Esophagus squamous epithelium (tissue), 5 donors: ENCODE measurements at places on chromosomes 13 and 19. TPM values are rescaled to one million over a fixed set of nuclear protein-coding genes. Genes with fewer than 3 reads are reported as not detected.
A peak's percentile ranks its signal among the peaks of the same experiment; 100 is the strongest.

Gene S1PR4
- total RNA-seq = 4.2 TPM

Gene KIR3DL2
- total RNA-seq = not detected

Gene MBD3L3
- total RNA-seq = not detected

Gene ZNF559
- total RNA-seq = 9.7 TPM

Gene N4BP2L1
- total RNA-seq = 17.0 TPM

Gene GSX1
- total RNA-seq = not detected

Gene IQCN
- 0.53 TPM for total RNA-seq

Gene SUGT1
- total RNA-seq = 28.0 TPM

Gene SYDE1
- 10.3 TPM for total RNA-seq

Gene PRRG2
- 7.7 TPM for total RNA-seq

Gene TGFBR3L
- not detected for total RNA-seq

DNA sequence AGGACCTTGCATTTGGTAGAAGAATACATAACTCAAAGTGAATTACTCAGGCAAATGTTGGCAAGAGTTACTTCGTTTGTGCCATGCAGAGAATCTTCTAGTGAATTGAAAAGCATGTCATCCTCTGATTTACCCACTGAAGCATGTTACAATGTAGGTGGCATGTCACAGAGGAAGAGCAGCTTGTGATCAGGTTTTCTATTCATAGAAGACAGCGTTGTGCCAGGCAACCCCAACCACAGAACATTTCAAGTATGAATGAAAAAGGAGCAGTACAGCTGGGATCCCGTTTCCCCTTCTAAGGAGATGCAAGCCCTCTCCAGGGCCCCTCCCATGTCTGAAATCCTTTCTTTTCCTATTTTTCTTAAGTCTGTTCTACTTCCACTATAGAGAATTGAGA is 6.0 kb upstream of the KATNAL1 start:
- no peak overlapping the region for H3K27ac ChIP-seq
- no peaks in the 10 kb centered on the region for H3K36me3 ChIP-seq
- H3K4me3 ChIP-seq = no peak overlapping the region
- no peak for DNase-seq
- peaks cover 32% of the 10 kb centered on the region for H3K4me1 ChIP-seq

DNA sequence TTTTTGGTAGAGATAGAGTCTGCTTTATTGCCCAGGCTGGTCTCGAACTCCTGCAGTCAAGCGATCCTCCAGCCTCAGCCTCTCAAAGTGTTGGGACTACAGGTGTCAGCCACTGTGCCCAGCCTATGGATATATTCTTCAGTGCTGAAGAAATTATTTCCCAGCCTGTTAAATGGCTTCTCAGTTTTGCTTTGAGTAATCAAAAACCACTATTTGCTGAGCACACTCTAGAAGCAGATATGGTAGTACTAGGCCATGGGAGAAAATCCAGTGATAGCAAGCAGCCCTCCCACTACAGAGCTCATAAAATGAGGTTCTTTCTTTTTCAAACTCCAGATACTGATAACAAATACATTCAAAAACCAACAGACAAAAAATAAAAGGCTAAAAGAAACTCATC is 80.6 kb upstream of the CLDN10 start:
- DNase-seq = no peak
- no peak overlapping the region for H3K27ac ChIP-seq
- H3K36me3 ChIP-seq = no peaks in the 10 kb centered on the region
- H3K27me3 ChIP-seq = no peaks in the 10 kb centered on the region
- no peaks in the 10 kb centered on the region for H3K4me1 ChIP-seq

DNA sequence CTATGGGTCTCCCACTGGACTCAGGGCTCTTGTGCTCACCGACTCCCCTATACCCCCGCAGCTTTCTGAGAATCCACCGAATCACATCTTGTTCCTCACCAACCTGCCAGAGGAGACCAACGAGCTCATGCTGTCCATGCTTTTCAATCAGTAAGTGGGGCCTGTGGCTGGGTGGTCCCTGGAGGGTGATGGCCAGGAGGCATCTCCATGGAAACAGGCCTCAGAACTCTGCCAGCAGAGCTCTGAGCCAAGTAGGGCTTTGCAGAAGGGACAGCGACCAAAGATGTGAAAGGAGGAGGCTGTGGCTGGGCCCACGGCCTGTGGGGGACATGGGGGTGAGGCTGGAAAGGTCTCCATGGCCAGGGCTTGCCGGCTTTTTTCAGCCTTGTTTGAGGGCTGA is 11.8 kb upstream of the MIA start:
- no peaks in the 10 kb centered on the region for H3K4me1 ChIP-seq
- H3K36me3 ChIP-seq = peaks cover 87% of the 10 kb centered on the region
- no peaks in the 10 kb centered on the region for H3K27me3 ChIP-seq
- no peak for DNase-seq
- H3K27ac ChIP-seq = no peak overlapping the region
- no peak overlapping the region for H3K4me3 ChIP-seq

- no peaks in the 10 kb centered on the region for H3K36me3 ChIP-seq
- H3K27ac ChIP-seq = no peak overlapping the region
Observed at GRCh38 chr13:113544896-113545295, 39.7 kb upstream of the TFDP1 start.

DNA sequence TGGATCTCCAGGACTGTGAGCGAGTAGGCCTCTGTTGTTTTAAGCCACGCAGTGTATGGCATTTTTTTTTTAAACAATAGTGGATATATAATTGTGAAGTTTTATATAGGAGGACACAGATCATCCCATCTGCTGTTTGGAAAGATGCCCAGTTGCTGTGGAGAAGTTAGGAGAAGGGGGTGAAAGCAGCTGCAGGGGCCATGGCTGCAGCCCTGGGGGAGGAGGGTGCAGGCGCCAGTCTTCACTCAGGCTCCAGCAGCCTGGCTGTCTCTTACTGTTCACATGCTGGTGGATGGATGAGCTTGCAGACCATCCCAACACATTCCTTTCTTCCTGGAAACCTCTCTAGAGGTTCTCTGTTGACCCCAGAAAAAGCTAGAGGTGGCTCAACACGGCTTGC is 242.3 kb downstream of the TEX29 start:
- no peaks in the 10 kb centered on the region for H3K27me3 ChIP-seq
- no peak for DNase-seq
- no peaks in the 10 kb centered on the region for H3K4me1 ChIP-seq
- no peak overlapping the region for H3K27ac ChIP-seq
- no peak overlapping the region for H3K4me3 ChIP-seq

GRCh38 chr19:12055784-12056183 is 3.0 kb upstream of the ZNF878 start:
- no peak overlapping the region for H3K27ac ChIP-seq
- H3K27me3 ChIP-seq = no peaks in the 10 kb centered on the region
- DNase-seq = no peak

GRCh38 chr19:41627966-41628675 is 1.2 kb upstream of the CEACAM4 start:
- H3K4me1 ChIP-seq = no peaks in the 10 kb centered on the region
- no peaks in the 10 kb centered on the region for H3K36me3 ChIP-seq
- H3K27me3 ChIP-seq = no peaks in the 10 kb centered on the region
- H3K4me3 ChIP-seq = no peak overlapping the region

DNA sequence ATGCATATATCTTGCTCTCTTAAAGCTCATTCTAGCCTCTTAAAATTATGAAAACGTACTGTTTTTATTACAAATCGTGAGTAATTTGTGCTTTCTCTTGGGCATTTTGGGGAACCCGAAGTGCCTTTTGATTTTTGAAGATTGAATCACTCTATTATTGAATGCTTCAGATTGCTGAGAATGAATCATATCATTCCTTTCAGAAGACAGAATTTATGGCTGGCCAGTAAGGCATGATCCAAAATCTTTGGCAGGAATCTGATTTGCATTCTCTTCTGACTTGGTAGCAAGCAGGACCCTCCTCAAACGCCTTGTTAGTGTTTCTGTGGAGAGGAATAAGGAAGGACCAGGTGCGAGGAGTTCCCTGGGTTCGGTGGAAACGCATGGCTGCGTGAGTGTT is 49.5 kb downstream of the STARD13 start:
- no peak for DNase-seq
- H3K4me3 ChIP-seq = no peak overlapping the region
- peak overlapping the region; percentile 65 for H3K27ac ChIP-seq
- H3K27me3 ChIP-seq = no peaks in the 10 kb centered on the region

DNA sequence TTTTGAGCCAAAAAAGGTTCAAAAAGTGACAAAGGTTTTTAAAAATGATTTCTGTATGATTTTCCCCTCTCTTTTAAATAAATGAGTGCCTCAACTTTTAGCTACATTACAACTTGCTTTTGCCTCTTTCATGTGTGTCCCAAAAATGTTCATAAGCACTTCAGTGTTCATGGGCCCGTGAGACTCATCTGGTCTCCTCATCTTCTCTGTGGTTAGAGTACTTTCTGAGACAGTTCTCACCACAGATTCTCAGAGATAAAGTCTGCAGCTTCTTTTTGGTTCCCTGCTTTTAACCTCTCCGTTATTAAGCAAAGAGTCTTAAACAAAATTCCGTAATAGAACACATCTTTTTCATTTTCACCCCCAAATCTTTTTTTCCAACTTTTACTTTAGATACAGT is 156.9 kb downstream of the DLEU7 start:
- H3K36me3 ChIP-seq = no peaks in the 10 kb centered on the region
- DNase-seq = no peak
- H3K4me3 ChIP-seq = no peak overlapping the region
- peak overlapping the region; percentile 31 for H3K27ac ChIP-seq
- H3K27me3 ChIP-seq = no peaks in the 10 kb centered on the region

DNA sequence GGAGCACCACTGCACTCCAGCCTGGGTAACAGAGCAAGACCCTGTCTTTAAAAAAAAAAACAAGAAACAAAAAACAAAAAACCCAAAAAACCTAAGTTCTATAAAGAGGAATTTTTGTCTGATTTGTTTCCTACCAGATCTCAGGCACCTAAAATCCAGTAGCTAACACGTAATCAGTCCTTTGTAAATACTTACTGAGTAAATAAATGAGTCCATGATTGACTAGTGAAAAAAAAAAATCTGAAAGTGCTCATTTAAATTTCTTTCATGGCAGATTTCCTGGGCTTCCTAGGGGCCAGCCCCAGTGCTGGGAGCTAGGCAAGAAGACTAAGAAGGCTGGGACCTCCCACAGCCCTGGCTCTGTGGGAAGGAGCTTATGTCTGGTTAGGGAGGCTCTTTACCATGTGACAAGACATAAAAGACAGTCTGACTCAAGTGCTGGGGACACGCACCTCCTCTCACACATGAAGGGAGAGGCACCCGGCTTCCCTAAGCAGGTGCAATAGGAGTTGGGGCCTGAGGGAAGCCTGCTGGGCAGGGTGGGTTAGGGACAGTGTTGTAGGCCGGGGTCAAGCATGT is 22.5 kb downstream of the LIG1 start:
- H3K4me1 ChIP-seq = no peaks in the 10 kb centered on the region
- H3K4me3 ChIP-seq = no peak overlapping the region
- no peaks in the 10 kb centered on the region for H3K36me3 ChIP-seq

DNA sequence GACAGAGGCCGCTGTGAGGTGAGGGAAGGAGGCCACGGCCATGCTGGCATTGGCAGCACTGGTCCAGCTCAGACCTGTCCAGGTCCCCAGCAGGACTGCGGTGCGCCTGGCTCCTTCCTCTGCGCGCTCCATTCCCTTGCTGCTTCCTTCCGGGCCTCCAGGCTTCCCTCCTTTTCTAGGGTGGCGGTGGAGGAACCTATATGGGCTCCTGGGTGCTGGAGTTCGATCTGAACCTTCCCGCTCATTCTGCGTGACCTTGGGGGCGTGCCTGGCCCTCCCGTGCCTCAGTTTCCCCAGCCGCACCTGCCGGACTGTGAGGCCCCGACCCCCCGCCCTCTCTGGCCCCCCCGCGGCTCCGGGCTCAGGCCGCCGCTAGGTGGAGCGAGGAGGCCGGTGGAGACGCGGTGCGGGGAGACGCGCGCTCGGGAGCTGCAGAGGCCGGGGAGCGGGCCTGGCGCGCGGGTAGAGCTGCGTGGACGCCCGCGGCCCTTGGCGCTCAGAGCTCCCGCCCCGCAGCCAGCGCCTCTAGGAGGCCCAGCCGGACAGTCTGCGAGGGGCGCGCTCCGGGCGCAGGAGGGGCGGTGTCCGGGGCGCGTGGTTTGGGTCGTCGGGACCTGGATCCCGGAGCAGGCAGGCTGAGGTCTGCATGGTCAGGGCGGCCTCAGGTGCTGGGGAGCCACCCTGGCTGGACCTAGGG is 29.9 kb downstream of the EFNA2 start:
- no peak overlapping the region for H3K27ac ChIP-seq
- H3K36me3 ChIP-seq = no peaks in the 10 kb centered on the region
- no peak for DNase-seq
- H3K4me1 ChIP-seq = peaks cover 8% of the 10 kb centered on the region

- H3K27ac ChIP-seq = no peak overlapping the region
- H3K27me3 ChIP-seq = no peaks in the 10 kb centered on the region
- DNase-seq = no peak
Observed at GRCh38 chr13:80562433-80563156, 221.7 kb upstream of the SPRY2 start.

DNA sequence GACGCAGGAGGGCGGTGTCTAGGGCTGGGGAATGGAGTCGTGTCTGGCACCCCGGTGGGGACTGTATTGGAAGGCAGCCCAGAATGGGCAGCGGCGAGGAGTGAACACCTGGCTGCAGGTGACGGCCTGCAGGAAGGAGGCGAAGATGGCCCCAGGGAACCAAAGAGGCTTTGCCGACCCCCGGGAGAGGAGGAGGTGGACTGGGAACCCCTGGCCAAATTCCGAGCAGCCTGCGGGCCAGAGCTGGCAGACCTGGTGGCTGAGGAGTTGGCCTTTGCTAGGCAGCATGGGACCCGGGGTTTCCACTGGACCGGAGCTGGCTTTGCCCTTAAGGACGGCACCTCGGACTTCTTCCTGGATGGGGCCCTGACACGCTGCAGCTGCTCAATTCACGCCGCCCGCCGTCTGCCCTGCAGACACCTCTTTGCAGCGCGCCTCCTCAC is 25.9 kb downstream of the ZSWIM9 start:
- H3K27ac ChIP-seq = no peak overlapping the region
- no peak overlapping the region for H3K4me3 ChIP-seq
- peaks cover 4% of the 10 kb centered on the region for H3K27me3 ChIP-seq
- no peak for DNase-seq

DNA sequence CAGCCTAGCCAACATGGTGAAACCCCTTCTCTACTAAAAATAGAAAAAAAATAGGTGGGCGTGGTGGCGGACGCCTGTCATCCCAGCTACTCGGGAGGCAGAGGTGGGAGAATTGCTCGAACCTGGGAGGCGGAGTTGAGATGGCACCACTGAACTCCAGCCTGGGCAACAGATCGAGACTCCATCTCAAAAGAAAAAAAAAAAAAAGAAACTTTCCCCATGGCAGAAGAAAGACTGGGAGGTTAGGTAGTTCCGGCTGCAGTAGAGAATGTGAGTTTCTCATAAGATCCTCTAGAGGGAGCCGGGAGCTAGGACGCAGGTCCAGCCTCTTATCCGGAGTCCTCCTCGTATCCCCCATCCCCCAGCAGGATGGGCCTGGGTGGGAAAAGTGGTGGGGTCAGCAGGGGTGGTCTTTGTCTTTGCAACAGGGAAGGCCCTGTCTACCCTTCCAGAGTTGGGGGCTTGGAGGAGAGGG is 13.2 kb upstream of the CREB3L3 start:
- H3K4me1 ChIP-seq = no peaks in the 10 kb centered on the region
- no peak overlapping the region for H3K4me3 ChIP-seq
- H3K27me3 ChIP-seq = no peaks in the 10 kb centered on the region
- no peak overlapping the region for H3K27ac ChIP-seq
- DNase-seq = no peak
- H3K36me3 ChIP-seq = no peaks in the 10 kb centered on the region

GRCh38 chr19:30089086-30089665 is 147.1 kb downstream of the URI1 start:
- no peak for DNase-seq
- H3K36me3 ChIP-seq = no peaks in the 10 kb centered on the region

GRCh38 chr13:39682788-39683187 is 27.3 kb downstream of the COG6 start:
- no peaks in the 10 kb centered on the region for H3K27me3 ChIP-seq
- H3K27ac ChIP-seq = no peak overlapping the region
- H3K36me3 ChIP-seq = peaks cover 64% of the 10 kb centered on the region
- H3K4me3 ChIP-seq = no peak overlapping the region
